Tongue (tissue), 3 donors: ENCODE measurements at places on chromosomes 2 and 18. TPM values are rescaled to one million over a fixed set of nuclear protein-coding genes. Genes with fewer than 3 reads are reported as not detected.

GRCh38 chr2:11559066-11559785, 25.4 kb downstream of the GREB1 start:
- no peak for DNase-seq

DNA sequence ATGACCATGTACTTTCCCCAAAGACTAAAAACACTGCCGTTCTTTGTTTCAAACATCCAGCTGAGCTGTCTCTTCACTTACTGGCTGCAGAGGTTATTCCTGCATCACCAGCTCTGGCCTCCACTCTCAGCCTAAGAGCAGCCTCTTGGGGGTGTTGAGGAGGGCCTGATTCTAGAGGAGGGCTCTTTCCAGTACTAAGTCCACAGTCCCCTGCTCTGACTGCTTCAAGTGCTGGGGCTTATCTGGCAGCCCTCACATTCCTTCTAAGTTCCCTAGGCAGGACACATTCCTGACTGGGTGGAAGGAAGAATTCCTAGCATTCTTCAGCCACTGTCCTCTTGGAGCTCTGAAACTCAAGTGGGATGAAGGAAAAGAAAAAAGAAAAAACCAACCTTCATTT, 32.9 kb upstream of the EHBP1 start:
- DNase-seq = peak; percentile 28

DNA sequence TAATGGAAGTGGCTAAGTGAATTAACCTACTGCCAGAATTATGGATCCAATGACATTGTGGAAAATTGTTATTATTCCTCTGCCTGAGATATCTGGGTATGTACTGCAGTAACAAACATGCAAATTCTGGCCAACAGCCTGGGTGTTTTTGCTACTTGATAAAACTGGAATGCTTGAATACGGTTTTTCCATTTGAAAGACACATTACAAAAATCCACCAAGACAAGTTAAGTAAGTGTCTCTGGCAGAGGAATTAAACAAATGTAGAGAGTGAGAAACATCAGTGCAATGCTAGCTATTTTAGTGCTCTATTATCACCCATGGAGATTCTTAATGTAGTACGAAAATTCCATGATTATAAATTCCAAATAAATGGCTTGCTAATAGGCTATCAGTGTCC, 312.4 kb upstream of the MEIS1 start:
- no peak for DNase-seq

DNA sequence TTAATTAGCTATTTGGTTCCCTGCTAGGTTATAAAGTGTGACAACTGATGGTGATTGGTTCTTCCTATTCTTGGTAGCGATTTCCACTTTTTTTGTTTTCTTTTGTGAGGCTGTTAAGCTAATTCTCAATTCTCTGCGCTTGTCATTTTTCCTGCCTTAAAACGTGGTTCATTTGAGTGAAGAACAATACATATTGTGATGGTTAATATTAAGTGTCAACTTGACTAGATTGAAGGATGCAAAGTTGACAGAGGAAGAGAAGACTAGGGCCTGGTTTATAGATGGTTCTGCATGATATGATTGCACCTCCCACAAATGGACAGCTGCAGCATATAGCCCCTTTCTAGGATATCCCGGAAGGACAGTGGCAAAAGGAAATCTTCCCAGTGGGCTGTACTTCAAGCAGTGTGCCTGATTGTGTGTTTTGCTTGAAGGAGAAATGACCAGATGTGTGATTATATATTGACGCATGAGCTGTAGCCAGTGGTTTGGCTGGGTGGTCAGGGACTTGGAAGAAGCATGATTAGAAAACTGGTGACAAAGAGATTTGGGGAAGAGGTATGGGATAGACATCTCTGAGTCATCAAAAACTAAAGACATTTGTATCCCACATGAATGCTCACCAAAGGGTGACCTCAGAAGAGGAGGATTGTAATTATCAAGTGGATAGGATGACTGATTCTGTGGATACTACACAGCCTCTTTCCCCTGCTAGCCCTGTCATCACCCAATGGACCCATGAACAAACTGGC, 39.4 kb upstream of the ZNF804A start:
- DNase-seq = no peak

Gene SERPINB5
- total RNA-seq = 25.3 TPM

Gene ATP8B1
- 16.6 TPM for total RNA-seq

Gene DOK6
- total RNA-seq = 3.9 TPM

Gene CIB4
- total RNA-seq = not detected

Gene ALS2
- total RNA-seq = 27.3 TPM

Gene ARL4C
- 6.8 TPM for total RNA-seq

Gene RIT2
- not detected for total RNA-seq
